ENCODE measurements at places on chromosomes 1 and 21.

- DNase-seq, result no peak
Observed at GRCh38 chr1:185480545-185480944, 163.5 kb upstream of the IVNS1ABP start.

GRCh38 chr1:85274969-85275453, 1.4 kb downstream of the BCL10 start:
- no peak for DNase-seq

GRCh38 chr1:160446945-160447600, 46.7 kb downstream of the VANGL2 start:
- no peak for DNase-seq

DNA sequence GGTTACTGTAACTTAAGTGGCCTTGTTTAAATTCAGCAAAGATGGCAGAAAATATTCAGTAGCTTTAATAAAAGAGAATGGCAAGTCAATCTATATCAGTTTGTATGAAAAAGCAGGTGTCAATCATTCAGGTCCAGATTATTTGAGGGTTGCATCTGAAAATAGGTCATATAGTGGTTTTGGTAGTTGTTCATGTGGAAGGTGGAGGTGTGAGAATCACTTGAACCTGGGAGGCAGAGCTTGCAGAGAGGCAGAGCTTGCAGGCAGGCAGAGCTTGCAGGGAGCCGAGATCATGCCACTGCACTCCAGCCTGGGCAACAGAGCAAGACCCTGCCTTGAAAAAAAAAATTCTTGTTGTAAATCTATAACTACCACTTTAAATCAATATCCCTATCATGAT, 88.6 kb downstream of the ZSWIM5 start:
- no peak for DNase-seq

GRCh38 chr1:37143800-37144199, 109.5 kb upstream of the GRIK3 start:
- no peak for DNase-seq

- DNase-seq, result no peak
Observed at GRCh38 chr1:31505911-31506497, 70.3 kb upstream of the TINAGL1 start.

GRCh38 chr1:2585318-2586092, 1.1 kb upstream of the PRXL2B start:
- DNase-seq, result peak; percentile 41

- DNase-seq, result no peak
Observed at GRCh38 chr1:106975944-106976343, 80.5 kb upstream of the PRMT6 start.

GRCh38 chr1:81183553-81183952, 617.2 kb upstream of the ADGRL2 start:
- DNase-seq, result no peak

GRCh38 chr1:74107394-74107793, 90.6 kb downstream of the LRRIQ3 start:
- no peak for DNase-seq

DNA sequence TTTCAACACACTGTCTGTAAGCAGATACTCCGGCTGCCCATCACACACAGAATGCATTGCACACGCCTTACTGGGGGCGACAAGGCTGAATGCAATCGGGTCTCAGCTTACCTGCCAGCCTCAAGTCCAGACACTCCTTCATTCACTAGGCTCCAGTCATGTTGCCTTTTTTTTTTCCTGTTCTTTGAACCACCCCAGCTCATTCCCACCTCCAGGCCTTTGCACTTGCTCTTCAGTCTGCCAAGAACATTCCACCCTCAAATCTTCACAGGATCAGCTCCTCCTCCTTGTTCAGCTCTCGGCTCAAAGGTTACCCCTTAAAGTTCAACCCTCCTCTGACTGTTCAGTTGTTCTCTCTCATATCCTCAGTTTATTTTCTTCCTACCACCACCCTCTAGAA, 181.9 kb upstream of the ESRRG start:
- DNase-seq, result no peak

GRCh38 chr21:34004974-34005373, 68.4 kb upstream of the MRPS6 start:
- DNase-seq, result no peak

DNA sequence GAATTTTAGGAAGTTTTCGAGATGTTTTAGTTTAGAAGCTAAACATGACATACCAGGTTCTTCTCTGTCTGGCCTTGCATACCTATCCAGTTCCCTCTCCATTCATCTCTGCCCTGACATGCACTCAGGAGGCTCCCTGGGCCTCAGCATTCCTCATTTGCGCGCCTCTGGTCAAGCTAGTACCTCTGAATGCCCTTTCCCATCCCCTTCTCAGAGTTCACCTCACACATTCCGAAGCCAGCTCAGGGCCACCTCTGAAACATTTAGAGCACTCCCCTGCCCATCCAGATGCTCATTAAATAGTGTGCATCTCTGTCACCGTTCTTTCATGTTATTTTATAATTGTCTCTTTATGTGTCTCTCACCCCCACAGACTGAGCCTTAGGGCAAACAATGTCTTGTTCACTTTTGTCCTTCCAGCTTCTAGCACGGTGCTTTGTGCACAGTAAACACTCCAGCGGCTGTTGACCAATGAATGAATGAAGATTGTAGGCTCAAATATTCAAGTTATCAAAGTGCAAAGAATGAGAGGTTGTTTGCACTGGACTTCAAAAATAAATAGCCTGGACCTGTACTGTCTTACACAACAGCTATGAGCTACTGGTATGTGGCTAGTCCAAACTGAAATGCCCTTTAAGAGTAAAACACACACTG, 1.2 kb upstream of the DHCR24 start:
- DNase-seq, result no peak

GRCh38 chr1:47444562-47445465, 7.0 kb downstream of the FOXD2 start:
- DNase-seq, result no peak

DNA sequence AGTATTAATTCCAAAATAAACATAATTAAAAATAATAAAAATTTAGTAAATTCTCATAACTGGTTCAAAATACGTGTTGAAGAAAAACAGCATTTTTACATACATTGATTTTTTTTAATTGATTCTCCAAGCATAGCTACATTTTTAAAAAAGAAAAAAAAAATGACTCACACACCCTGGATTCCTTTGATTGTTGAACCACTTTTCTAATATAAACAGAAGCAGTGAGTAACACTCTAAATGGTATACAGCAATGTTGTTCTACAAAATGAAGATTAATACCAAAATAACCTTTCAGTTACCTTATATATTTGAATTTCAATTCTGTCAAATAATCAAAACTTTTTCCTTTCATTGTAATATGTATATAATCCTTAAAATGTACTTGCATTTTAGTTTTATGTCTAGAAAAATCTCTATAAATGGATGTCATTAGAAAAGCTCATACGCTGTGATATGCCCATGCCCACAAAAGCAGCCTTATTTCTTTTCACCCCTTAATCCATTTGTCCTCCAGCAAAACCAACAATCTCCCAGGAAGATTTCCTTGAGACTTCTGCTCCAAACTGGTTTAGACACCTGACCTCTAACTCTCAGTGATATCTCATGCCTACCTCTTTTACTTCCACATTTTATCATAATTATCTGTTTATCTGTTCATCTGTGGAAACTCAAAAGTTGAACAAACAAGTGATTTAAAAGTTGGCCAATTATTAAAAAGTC, 246.4 kb upstream of the NR5A2 start:
- no peak for DNase-seq

- no peak for DNase-seq
Observed at GRCh38 chr21:29771491-29772066, 168.2 kb downstream of the GRIK1 start.

DNA sequence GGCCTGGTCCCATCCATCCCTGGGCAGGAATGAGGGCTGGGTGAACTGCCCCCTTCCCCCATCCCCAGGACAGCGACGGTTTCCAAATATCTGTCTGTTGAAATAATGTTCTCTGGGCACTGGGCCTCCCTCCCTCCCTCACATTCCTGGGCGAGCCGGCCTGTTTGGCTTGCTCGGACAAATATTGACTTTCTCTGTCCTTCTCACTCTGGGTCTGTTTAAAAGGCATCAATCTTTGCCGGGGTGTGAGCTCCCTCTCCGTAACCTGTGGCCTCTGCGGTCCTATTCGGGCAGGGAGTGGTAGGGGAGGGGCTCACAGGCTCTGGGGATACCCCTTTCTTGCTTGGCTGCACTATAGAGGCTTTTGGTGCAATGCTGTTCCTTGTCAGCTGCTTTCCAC, 40.2 kb downstream of the FOXD2 start:
- no peak for DNase-seq

DNA sequence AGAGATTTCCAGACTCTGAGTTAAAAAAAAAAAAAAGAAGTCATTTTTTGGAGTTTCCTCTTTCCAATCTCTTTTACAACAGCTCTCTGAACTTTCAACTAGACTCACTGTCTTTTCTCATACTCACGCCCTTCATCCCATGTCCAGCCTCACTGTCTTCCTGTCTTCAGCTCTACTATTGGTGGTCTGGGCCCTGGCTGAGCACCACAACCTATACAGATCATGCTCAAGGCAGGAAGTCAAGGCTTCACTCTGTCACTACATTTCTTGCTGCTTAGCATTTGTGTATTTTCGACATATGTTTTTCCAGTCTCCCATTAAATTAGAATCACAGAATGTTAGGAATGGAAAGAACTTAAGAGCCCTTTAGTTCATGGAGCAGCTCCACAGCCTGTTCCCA, 106.4 kb upstream of the PPP2R5A start:
- no peak for DNase-seq

DNA sequence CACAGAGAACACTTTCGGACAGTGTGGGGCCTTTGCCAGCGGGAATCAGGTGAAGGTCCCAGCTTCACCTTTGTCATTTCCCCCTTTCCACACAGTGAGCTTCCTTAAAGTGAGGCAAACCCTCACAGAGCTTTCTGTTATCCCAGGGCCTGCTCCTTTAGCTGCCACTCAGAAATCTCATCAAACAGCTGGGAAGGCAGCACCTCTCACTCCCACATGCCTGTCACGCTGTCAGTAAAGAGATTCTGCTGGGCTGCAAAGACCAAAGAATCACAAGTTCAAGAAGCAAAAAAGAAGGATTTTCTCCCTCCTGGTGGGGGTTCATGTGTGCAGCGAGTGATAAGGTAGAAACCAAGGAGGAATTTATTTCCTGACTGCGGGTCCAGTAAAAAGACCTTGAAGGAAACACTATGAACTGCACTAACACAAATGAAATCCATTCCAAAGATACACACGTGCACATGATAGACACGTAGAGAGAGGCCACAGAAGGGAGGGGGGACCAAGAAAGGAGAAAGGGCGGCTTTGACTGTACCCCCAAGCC, 44.0 kb downstream of the HTR6 start:
- DNase-seq, result no peak

DNA sequence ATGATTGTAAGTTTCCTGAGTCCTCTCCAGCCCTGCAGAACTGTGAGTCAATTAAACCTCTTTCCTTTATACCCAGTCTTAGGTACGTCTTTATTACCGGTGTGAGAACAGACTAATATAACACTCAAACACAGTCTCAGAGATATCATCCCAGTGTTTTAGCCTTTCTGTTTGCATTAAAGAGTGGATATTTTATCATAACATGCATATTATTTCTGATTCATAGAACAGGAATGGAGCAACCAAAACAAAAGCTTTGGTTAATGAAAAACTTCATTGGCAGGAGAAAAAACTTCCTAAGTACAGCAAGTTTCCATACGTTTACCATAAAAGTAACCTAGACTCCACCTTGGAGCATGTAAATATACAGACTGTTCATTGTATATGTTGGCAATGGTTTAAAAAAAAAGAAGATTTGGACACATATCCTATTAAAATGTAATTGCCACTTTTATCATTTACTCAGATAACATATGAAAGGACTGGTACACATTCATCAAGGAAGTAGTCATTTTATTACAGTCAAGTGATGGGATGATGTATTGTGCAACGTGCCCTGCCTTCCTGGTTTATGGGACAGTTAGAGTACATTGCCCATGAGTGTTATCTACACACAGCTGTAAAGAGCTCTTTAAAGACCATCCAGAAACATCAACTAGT, 144.8 kb downstream of the ETS2 start:
- no peak for DNase-seq

GRCh38 chr1:245898581-245898980, 608.5 kb downstream of the SMYD3 start:
- DNase-seq, result no peak

DNA sequence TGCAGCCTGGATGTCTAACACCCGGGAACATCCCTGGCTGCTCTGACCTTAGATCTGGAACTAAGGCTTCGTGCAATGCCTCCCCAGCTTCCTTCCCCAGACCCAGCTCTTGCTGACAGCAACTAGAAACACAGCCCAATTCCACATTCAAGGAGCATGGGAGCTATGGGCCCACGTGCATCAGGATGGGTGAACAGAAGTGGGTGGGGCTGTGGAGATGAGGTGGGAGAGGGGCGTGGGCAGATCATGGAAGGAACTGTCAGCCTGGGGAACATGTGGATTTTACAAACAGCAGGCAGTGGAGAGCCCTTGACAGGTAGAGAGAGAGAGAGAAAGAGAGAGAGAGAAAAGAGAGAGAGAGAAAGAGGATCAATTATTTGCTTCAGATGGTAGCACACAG, 231.6 kb downstream of the MATN1 start:
- no peak for DNase-seq

DNA sequence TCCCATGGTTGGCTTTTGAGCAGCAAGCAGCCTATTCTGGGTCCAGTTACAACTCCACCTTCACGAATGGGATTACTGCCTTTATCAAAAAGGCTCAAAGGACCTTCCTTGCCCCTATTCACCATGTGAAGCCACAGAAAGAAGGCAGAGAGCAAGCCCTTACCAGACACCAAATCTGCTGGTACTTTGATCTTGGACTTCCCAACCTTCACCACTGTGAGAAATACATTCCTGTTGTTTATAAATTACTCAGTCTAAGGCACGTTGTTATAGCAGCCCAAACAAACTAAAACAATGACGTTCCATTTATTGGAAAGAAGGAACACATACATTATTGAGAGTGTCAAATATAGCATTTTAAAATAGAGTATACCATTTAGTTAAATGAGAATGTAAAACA, 1557.9 kb downstream of the PLA2G4A start:
- no peak for DNase-seq

DNA sequence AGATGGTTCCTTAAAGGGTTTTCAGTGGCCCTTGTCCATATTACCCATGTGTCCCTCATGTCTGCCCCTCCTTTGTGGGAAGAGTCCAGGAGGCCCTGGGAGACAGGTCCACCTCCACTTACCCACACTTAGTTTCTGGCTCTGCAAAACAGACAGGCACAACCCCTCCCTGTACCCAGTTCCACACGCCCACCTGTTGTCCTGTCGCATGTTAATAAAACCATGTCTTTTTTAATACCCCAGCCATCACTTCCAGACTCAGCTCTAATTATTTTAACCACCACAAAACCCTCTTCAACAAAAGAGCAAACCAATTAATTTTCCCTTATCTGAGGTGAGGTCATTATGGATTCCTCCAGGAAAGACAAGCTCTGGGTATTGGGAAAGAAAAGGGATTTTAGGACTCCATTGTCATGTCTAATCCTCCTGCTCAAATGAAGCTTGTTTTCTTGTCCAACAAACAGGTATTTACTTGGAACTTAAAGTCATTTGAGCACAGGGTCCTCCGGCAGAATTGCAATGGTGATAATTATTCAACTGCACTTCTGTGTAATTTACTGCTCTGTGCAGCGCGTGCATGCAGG, 68.9 kb downstream of the CCDC185 start:
- no peak for DNase-seq

- no peak for DNase-seq
Observed at GRCh38 chr1:201335901-201336300, 41.6 kb downstream of the TNNT2 start.

GRCh38 chr1:31453384-31454079, 40.5 kb downstream of the SERINC2 start:
- DNase-seq, result no peak

- no peak for DNase-seq
Observed at GRCh38 chr1:150576367-150576711, 3.1 kb downstream of the MCL1 start.

All from activated T-helper 9 cell treated with anti-CD3 and anti-CD28 coated beads, Interleukin-2, amount 50 U/mL, for 16 hours (primary cell).